Epithelial cell of umbilical artery (primary cell): ENCODE measurements at places on chromosomes 12 and 14. TPM values are rescaled to one million over a fixed set of nuclear protein-coding genes. Genes with fewer than 3 reads are reported as not detected.

Gene DYRK2
- total RNA-seq: 6.2 and 10.5 TPM in 2 replicates

Gene CELA1
- not detected in 2 replicates for total RNA-seq

Gene ZDHHC22
- total RNA-seq: under 0.01 TPM in 1 of 2 replicates, not detected in the other

Gene CLEC2B
- 39.6 and 39.8 TPM in 2 replicates for total RNA-seq

Gene GNS
- total RNA-seq: 218 and 242 TPM in 2 replicates

Gene CLEC14A
- 535 and 540 TPM in 2 replicates for total RNA-seq

Gene C2CD5
- 19.2 and 28.3 TPM in 2 replicates for total RNA-seq

Gene TSPAN19
- total RNA-seq: not detected in 2 replicates

Gene GPR162
- 9.4 and 9.7 TPM in 2 replicates for total RNA-seq

Gene DIO2
- total RNA-seq: 0.15 TPM in 1 of 2 replicates, not detected in the other

Gene HHIPL1
- total RNA-seq: 2.6 and 4.4 TPM in 2 replicates

Gene EIF2B2
- 149 and 194 TPM in 2 replicates for total RNA-seq

Gene DIO3
- not detected in 2 replicates for total RNA-seq

Gene MANSC1
- 5.5 and 8.8 TPM in 2 replicates for total RNA-seq

Gene CLBA1
- total RNA-seq: 2.9 and 3.6 TPM in 2 replicates

Gene LRCOL1
- total RNA-seq: not detected in 2 replicates
